Stimulated activated CD4-positive, alpha-beta T cell treated with anti-CD3 and anti-CD28 coated beads, Interleukin-1b, Interleukin-23, amount 100 ng/mL, for 1 hour (primary cell): ENCODE measurements at places on chromosomes 12 and 14.

- no peak for DNase-seq
Observed at GRCh38 chr12:104683831-104684503, 227.2 kb downstream of the CHST11 start.

GRCh38 chr14:55354500-55354899, 57.1 kb downstream of the ATG14 start:
- DNase-seq, result no peak

GRCh38 chr14:36056845-36057244, 119.7 kb downstream of the PTCSC3 start:
- no peak for DNase-seq

- DNase-seq, result no peak
Observed at GRCh38 chr12:68080577-68080976, 79.0 kb downstream of the IFNG start.

DNA sequence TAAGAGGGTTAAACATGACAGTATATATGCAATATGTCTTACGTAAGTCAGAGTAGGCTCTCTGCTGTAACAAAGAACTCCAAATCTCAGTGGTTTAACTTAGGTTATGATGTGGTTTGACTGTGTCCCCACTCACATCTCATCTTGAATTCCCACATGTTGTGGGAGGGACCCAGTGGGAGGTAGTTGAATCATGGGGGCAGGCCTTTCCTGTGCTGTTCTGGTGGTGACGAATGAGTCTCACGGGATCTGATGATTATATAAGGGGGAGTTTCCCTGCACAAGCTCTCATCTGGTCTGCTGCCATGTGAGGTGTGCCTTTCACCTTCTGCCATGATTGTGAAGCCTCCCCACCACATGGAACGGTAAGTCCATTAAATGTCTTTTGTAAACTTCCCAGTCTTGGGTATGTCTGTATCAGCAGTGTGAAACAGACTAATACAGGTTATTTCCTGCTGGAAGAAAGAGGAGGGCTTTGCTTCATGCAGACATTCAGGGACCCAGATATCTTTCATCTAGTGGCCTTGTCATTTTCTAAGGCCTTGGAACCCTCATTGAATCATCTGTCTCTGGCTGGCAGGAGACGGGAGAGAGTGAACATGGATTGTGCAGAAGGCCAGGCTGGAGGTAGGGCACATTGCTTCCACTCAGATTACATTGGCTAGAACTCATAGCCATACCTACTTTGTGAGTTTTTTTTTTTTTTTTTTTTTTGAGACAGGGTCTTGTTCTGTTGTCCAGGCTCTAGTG, 96.1 kb downstream of the CRADD start:
- DNase-seq, result peak; percentile 23

- no peak for DNase-seq
Observed at GRCh38 chr14:56196274-56196673, 78.1 kb downstream of the PELI2 start.

DNA sequence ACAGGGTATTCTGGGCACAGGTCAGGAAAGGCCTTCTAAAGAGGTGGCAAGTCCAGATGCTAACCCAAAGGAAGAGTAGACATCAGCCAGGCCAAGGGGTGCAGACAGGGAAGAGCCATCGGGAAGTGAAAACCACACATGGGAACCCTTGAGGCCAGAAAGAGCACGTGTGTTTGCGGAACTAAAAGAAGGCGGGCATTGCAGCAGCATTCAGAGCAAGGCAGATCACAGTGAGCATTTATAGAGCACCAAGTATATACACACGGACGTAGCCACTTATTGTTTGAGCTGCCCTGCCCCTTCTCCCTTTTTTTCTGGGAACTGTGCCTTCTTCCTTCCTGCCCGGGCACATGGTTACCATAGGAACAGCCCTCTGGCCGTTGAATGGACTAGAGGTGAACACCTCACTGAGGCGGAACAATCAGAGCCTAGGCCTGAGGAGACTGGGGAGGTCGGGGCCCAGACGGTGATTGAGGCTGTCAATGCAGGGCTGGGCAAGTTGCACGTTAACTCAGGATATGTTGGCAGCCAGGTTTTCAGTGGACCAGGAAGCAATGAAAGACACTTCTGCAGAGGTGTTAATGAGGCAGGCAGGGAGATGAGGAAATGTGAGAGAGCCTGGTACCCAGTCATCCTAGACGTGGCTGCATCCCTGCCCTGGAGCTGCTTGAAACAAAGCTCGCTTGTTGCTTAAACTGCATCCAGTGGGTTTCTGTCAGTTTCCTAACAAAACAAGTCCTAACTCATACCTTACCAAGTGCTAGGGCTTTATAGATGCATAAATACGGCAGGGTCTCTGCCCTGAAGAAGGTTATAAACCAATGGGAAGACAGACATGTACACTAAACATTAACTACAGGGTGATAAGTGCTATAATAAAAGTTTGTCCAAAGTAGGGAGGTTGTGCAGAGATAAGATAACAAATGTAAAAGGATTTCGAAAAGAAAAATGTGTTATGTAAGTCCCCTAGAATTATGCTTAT, 34.2 kb downstream of the MOAP1 start:
- DNase-seq, result no peak

GRCh38 chr14:104559028-104559803, 20.3 kb upstream of the C14orf180 start:
- no peak for DNase-seq

DNA sequence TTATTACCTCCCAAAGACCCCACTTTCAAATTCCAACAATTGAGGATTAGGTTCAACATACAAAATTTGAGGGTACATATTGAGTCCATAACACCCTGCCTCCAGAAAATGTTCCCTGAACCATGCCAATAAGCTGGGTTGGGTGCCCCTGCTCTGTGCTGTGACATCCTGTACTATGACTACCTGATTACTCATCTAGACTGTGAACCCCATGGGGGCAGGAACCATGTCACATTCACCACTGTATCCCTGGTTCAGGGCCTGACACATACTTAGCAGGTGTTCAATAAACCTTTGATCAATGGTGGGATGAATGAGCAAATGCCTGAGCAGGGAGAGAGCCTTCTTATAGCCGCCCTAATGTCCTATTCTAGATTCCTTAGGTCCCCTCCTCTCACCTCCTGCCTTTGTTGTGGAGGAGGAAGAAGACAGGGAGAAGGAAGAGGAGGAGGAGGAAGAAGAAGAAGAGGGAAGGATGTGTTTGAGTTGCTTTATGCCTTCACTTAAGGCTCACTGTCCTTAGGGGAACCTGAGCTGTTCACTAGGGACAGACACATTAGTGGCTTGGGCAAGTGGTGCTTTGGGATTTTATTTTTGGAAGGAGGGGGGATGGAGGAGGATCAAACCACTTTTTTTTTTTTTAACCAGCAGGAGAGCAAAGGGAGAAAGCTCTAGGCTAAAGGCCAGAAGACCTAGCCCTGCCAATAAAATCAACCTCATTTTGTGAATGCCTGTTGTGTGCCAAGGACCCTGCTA, 21.3 kb downstream of the GPR68 start:
- DNase-seq, result no peak

GRCh38 chr12:121789233-121789781, 4.2 kb downstream of the RHOF start:
- DNase-seq, result no peak

- DNase-seq, result no peak
Observed at GRCh38 chr12:114136631-114137030, 170.5 kb upstream of the RBM19 start.

GRCh38 chr12:94817695-94818075, 167.3 kb upstream of the TMCC3 start:
- DNase-seq, result no peak

DNA sequence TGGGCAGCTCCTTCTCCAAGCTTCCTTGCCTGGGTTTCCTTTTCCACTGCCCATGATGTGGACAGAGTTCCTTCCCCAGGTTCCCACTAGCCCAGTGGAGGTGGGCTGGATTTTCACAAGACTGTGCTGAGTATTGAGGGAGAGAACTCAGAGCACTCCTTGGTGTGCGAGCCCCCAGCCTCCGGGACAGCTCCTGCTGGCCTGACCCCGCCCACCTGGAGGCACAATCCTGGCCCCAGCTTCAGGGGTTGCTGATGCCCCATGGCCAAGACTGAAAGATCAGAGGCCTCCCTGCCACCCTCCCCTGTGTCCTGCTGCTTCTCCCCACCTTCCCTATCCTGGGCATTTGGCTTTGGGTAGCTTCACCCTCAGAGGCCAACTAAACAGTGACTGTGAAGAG, 7.7 kb downstream of the KCNH3 start:
- DNase-seq, result no peak

DNA sequence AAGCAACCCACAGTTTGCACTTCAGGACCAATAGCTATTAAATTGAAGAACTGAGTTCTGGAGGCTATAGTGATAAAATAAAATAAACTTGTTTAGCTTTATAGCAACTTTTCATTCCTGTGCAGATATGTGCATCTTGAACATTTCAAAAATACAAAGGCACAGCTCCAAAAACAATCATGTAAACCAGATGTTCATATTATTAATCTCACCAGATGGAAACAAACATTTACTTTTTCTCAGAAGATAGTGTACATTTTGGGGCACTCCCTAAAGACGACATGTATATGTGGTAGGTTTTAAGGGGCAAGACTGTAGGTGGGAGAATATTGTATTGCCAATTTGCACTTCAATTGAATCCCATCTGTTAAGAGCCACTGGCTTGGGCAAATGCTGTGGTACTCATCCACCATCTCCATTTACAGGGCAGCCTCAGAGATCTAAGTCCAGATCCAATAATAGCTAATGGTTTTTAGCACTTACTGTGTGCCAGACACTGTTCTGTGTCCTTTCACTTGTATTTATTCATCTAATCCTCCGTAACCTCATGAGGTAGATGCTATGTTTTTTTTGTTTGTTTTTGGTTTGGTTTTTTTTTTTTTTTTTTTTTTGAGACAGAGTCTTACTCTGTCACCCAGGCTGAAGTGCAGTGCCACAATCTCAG, 49.1 kb downstream of the PTGER2 start:
- no peak for DNase-seq

DNA sequence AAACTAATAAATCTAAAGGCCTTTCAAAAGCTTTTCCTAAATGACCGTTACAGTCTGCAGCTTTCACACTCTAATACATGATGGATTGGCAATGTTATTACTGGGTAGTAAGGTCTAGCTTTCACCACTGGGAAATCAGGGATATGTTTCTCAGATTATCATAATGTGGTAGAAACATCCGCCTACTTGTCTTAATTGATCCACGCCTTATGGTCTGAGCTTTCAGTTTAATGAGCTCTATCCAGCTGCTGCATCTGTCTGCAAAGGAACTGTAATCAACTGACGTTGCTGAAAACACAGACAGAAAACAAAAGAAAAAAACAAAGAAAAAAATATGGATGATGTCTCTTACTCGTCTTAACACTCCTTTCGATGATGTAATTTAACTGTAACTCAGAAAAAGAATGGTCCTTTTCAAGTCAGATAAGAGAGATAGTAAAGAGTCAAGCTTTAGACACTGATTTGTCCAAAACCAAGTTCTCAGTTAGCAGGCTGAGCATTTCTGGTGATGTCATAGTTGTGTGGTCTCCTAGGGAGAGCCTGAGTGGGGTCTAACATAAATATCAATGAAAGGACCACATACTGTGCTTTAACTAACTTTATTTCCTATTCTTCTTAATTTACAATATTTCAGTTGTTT, 85.9 kb downstream of the C2CD5 start:
- no peak for DNase-seq

DNA sequence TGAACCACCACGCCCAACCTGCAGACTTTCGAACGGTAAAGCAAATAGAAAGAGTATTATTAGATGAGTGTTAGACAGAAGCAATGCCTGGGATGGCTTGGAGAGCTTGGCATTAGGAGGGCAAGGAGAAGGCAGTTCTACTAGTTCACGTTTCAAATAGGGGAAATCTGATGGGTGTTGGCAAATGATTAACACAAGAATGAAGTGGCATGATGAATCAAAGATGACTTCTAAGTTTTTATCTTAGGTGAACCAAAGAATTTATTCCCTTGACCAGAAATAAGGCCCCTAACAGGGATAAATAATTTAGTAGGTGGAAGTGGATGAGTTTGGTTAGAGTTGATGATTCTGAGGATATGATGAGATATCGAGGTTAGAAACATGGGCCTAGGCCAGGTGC, 38.5 kb downstream of the DRAM1 start:
- no peak for DNase-seq

DNA sequence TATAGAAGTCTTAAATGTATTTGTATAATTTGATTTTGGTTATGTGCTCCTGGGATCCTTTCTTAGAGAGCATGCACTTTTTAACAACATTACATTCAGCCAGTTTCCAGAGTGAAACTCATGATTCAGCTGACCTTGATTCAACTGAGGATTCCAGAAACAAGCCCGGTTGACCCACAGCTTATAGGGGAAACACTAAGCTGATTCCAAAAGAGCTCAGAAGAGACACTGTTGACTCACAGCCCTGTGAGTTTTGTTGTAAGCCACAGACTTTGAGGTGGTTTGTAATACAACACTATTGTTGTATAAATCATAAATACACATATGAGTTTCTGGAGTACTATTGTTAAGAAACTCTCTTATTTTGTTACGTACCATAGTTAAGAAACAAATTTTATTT, 133.8 kb upstream of the MGAT4C start:
- DNase-seq, result no peak

- DNase-seq, result no peak
Observed at GRCh38 chr14:101903111-101903561, 61.2 kb upstream of the DYNC1H1 start.

GRCh38 chr12:70040141-70040540, 203.1 kb upstream of the CNOT2 start:
- no peak for DNase-seq

DNA sequence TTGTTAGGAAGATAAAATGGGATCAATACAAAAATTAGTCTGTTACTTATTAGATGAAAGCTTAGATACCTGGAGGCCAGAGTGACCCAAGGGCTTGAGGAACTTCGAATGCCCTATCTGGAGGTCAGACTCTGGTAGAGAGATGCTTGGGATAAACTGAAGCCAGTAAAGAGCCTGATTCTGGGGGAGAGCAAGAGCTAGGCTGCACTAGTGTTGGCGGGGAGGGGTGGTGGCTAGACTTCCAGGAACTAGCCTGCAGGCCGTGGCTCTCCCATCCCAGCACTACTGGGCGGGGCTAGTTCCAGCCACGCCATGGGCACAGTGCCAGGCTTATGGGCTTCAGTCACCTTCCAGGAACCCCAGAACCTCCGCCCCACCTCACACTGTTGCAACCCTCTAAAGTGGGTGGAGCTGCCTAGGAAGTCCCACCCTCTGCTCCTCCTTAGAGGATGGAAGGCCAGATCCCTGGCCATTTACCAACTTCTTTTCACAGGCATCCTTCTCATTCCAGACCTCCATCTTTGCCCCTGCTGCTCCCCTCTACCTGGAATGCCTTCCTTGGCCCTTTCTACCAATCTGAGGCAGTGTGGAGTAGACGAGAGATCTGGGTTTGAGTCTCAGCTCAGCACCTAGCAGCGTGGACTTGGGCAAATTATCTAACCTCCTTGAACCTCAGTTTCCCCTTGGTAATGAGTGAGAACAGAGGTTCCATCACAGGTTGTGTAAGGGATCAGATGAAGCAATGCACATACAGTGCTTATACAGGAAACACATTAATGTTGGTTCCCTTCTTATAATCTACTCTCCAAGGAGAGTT, 6.3 kb upstream of the NFE2 start:
- no peak for DNase-seq

- no peak for DNase-seq
Observed at GRCh38 chr12:89179983-89180382, 172.3 kb downstream of the DUSP6 start.
